Occipital lobe (tissue), 3 donors: ENCODE measurements at places on chromosomes 1 and 21.

DNA sequence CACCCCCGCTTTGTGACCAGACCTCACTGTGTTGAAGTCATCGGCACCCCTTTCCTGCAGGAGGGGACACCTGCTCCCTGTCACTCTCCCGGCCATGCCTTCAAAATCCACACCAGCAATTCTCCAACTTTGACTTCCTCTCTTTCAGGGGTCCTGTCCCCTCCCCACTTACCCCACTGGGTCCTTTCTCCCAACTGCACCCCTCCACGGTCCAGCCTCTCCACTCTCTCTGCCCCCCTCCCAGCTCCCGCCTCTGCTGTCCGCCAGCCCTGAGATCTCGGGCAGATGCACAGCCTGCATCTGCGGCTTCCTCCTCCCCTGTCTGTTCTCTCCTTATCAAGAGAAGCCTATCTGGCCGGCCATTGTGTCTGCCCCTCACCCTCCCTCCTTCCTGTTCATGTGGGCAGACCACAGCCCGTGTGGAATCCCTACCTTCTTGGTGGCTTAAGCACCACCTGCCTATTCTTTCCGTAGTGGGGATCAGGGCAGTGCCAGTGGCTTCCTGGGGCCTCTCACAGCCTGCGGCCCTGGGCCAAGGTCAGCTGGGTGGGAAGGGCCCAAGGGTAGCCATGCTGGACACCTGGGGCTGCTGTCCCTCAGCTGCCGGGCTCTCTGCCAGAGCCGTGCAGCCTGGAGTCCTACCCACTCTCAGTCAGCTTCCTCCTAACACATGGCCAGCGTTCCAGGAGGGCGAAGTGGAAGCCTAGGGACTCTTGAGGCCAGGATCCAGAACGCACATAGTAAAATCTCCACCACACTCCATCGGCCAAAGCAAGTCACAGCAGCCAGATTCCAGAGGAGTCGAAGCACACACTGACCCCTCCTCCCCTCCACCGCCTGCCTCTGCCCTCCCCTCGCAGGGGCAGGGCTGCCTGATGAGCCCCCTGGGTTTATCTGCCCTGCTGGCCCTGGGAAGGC lies 5.1 kb upstream of the HES4 start:
- no peak for DNase-seq

GRCh38 chr1:223074445-223075300 lies 68.4 kb downstream of the TLR5 start:
- no peak for DNase-seq

DNA sequence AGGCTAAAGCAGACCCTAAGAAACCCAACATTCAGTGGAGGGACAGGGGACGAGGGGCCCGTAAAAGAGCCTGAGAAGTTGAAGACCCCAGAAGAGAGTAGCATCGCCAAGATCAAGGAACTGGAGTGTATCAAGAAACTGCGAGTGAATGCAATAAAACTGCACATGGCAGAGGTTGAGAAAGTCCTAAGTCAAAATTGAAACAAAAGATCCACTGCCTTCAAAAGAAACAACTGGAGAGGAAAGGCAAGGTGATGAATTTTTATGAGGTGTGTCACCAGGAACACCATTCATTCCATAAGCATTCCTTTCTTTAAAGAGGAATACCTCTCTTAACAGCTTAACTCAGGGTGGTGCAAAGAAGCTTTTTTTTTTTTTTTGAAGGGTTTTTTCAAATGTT lies 38.3 kb upstream of the ADORA3 start:
- no peak for DNase-seq

- no peak for DNase-seq
These were observed 131.6 kb downstream of the TGFBR3 start for GRCh38 chr1:91754348-91754747.

DNA sequence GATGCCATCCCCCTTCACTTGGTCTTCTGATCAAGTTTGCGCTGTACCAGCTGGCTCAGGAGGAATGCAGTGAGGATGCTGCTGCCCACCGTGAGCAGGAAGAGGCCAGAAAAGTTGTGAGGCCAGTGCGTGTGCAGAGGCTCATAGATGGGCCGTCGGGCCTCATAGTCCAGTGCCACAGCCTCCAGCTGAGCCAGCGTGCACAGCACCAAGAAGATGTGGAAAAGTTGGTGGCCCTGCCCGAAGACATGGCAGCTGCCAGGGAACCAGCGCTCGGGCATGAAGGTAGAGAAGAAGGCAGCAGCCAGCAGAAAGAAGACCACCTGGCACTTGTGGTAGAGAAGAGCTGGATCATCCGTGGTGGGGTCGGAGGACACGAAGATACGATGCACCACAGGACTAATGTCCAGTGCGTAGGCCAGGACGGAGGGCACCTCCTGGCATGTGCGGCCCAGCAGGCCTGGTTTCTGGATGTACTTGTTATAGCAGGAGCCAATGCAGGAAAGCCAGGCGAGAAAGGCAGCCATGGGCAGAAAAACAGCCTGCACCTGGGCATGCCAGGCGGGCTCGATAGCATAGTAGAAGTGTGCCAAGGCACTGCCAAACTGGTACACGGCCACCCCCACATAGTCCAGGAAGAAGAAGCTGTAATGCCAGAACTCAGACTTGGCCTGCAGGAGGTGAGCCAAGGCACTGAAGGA lies 3.7 kb upstream of the AUNIP start:
- no peak for DNase-seq

- DNase-seq = no peak
These were observed 65.7 kb downstream of the TMCO4 start for GRCh38 chr1:19734056-19734455.
